Glutamatergic neuron (in vitro differentiated cells): ENCODE measurements at places on chromosomes 6 and 20.
A peak's percentile ranks its signal among the peaks of the same experiment; 100 is the strongest.

DNA sequence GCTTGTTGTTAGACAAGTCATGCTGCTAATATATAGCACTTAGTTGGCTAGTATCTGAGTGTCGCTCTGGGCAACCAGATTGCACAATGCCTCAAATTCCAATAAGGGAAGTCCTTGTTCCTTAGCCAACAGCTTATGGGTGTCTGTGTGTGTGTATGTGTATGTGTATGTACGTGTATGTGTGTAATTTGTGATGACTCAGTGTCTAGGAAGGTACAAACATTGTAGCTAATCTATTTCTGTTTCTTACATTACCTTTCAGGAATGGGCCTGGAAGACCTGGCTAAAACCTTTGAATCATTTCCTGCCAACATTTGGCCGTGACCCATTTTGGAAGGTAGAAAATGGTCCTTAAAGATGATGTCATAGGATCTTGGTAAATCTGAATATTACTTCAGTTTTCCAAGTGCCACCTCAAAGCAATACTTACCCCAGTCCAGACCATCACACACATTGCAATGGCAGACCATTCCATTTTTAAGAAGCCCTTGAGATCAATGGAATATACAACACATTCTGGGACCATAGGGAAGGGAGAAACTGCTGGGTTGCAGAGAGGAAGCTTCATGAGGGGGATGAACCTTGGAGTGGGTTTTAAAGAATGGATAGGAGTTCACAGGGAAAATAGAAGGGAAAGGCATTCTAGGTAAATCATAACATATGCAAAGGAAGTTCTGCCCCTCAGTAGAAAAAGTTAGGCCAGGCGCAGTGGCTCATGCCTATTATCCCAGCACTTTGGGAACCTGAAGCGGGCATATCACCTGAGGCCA is 25.1 kb downstream of the NEDD9 start:
- DNase-seq, result no peak

DNA sequence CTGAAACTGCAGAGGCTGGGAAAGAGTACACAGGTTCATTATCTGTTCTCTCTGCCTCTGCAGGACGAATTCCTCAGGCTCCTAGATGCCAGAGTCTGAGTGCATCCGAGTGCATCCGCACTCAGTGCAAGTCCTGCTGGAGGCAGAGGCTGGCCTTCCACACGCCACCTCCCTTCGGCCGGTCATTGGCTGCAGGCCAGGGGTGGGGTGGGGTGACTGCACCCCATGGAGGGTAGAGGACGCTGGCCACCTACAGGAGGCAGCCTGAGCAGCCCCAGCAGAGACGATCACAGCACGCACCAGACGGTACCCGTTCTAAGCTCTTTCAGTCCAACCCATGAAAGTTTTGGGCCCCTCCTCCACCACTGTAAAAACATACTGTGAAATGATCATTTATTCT is 11.7 kb downstream of the SFT2D1 start:
- DNase-seq, result peak; percentile 83

DNA sequence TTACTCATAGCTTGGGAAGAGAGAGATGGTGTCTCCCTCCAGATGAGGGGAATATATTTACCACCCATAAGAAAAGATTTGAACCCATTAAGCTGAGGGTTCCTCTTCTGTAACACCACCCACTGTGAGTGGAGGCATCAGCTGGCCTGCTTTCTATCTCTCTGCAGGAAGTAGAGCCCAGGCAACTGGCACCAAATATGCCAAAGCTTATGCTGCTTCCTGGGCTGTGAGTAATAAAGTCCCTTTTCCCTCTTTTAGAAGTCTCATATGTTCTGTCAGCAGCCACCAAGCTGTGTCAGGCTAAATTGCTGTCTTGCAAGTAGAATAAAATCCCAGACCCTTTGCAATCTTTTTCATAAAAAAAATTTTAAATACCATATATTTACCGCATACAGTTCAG is 241.4 kb downstream of the LAMA2 start:
- no peak for DNase-seq

DNA sequence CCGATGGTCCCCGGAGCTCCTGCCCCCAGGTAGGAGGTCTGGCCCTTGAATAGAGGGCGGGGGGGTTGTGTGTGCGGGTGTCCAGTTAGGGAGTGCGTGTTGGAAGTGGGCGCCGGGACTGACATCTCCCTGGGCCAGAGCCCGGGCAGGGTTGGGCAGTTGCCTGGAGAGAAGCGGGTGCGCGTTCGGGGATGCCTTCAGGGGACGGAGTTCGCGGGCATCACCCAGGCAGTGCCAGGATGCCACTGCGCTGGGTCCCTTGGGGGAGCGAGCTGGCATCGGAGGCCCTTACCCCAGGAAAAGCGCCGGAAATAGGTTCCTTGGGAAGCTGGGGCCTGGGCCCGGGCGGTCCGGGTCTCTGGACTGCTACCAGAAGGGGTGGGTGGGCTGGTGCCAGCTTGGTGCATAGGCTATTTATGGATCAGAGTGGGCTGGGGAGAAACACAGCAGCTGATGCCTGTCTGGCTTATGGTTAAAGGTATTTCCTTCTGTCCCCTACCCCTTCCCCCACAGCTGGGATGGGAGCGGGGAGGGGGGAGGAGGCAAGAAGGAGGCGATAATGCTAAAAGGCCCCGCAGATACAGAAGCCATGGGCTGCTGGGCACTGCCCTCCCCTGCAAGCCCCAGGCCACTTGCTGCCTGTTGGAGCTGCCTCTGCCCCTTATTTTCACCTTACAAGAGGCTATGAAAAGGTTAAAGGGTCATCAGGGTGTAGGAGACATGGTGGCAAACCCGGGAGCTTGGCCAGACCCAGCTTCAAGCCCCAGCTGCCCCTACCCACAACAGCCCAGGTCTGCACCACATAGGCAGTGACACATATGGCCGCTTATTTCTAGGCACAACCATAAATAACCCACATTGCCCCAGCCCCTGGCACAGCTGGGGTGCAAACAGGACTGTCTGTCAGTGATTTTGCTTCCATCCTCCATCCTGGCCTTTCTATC is 638 bp downstream of the PACSIN1 start:
- DNase-seq, result no peak

GRCh38 chr6:126784161-126784790 is 334.2 kb upstream of the RSPO3 start:
- DNase-seq, result no peak

- DNase-seq, result no peak
These were observed 43.6 kb downstream of the NHLRC1 start for GRCh38 chr6:18078866-18079265.

DNA sequence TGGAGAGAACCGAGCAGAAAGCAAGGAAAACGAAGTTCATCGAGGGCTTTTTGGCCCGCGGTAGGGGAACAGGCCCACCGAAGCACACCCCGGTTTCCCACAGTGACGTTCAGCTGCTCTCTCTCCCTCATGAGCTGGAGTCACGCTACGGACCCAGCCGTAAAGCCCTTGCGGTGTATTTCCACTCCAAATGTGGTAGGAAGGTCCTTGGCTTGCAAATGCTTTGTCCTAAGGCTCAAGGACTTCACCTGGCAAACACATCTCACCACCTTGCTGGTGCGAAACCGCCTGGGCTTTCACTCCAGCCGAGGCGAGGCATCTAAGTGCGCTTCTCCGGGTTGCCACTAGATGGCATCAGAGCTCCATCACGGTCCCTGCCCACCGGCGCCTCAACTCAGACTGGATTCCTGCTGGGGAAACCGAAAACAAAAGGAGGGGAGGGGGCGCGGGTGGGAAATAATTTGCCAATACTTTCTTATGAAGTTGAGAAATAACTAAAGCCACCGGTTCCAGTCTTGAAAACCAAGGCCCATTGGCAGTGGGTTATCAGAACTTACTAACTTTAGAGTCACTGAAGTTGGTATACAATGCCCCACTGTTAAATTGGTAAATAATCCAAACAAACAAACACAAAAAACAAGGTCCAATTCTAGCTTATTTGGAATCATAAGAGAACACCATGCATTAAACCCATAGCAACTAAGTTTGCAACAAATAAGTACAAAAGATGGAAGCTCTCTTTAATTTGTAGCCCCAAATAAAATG is 13.4 kb upstream of the FOXC1 start:
- peak; percentile 74 for DNase-seq

DNA sequence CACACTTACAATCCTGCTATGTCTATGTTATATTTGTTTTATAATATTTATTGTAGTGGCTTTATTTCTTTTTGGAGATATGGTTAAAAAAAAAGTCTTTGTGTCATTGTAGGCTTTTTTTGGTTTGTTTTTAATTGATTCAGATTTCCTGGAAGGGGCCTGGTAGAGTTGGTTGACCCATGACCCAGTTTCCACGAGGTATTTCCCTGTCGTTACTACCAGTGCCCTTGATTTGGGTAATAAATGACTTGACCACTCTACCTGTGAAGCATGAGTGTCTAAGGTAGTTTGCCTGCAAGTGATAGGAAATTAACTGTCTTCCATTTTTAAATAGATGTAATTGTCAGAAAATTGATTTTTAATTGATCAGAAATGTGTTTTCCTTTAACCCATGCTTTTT is 121.0 kb downstream of the JARID2 start:
- DNase-seq, result no peak

DNA sequence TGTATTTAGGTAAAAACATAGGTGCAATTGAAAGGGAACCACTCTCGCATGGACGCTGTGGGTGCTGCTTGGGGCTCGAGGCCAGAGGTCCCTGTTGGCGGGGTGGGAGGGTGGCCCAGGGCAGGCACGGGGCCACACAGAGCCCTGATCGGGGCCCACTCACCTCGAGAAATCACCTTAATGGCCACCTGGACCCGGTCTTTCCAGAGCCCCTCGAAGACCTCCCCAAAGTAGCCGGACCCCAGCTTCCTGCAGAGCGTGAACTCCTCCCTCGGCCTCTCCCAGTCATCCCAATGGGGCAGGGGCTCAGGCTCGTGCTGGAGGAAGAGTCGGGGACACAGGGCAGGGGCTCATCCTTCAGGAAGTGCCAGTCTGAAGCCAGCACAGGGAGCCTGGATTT is 3.8 kb downstream of the PTK6 start:
- DNase-seq, result no peak

GRCh38 chr6:4727671-4728435 is 48.4 kb upstream of the CDYL start:
- DNase-seq, result no peak

- DNase-seq, result no peak
These were observed 13.5 kb downstream of the EPB41L1 start for GRCh38 chr20:36167902-36168503.

- no peak for DNase-seq
These were observed 123.2 kb downstream of the ELOVL4 start for GRCh38 chr6:79824202-79824601.

- DNase-seq, result no peak
These were observed 29.6 kb downstream of the PMEPA1 start for GRCh38 chr20:57680131-57680716.

DNA sequence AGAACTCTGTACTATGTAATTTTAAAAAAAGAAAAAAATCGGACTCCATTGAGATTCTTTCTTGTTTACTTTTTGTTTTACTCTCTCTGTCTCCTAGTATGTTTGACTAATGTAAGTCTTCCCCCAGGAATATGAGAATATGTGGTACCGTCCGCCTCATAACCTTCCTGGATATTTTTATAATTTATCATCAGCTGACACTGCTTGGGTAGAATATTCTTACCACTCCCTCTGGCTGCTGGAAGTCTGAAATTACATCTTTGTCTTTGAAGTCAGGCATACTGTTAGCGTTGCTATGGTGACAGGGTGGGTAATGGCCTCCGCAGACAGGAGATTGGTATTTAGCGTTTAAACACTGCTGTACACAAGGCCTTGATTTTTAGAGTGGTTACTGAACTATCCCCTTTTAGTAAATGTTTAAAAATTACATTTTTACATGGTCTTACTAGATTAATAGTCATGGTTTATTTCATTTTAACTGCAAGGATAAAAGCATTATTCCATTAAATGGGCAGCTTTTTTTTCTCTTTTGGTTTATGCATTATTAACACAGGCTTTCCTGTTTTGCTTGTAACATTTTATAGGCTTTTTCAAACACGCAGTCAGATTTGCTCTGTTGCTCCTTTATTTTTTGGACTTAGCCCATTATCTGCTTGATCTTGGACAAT is 176.4 kb downstream of the ARID1B start:
- no peak for DNase-seq

- no peak for DNase-seq
These were observed 2.2 kb downstream of the SNX21 start for GRCh38 chr20:45835825-45836224.
